ENCODE measurements at places on chromosomes 7 and 10.

DNA sequence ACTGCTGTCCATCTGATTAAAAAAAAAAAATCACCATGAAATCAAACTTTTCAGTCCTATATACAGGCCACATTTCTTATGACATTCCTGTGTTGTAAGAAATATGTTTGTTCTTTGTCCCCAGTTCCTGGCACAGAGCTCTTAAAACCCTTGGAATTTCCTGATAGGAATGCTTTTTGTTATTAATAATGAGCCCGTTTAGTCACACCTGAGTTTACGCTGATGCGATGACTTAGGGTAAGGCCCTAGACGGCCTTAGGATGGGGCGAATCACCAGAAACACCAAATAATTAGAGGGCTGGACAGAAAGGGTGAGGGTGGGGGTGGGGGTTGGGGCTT is 17.5 kb downstream of the TSPAN15 start:
- DNase-seq: no peak

- DNase-seq: no peak
Measured at GRCh38 chr10:92811986-92812385, 36.3 kb upstream of the EXOC6 start.

- no peak for DNase-seq
Measured at GRCh38 chr7:80601999-80602398, 36.4 kb upstream of the CD36 start.

GRCh38 chr7:78677391-78677790 is 776.1 kb downstream of the MAGI2 start:
- DNase-seq: no peak

DNA sequence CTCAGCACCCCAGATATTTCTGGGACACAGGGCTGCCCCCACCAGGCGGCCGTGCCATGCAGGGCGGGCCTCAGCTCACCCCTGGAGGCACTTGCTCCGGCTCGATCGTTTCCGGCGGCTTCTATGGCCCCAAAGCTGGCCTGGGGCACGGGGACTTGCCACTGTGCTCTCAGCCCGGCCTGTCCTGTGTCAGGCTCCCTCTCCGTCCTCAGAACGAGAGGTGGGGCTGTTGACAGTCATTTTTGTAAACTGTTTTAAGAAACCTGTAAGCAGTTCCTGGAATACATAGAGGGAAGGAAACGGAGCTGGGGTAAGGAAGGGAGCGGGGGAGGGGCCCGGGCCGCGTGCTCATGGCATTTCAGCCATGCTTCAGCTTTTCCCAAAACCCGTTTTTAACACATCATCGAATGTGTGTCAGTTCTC is 30.7 kb upstream of the PRKAR1B start:
- DNase-seq: no peak

GRCh38 chr7:157814931-157815705 is 478.3 kb downstream of the DNAJB6 start:
- no peak for DNase-seq

GRCh38 chr7:80453699-80454340 is 58.0 kb downstream of the GNAT3 start:
- no peak for DNase-seq

- DNase-seq: no peak
Measured at GRCh38 chr7:105990141-105990540, 27.1 kb downstream of the CDHR3 start.

DNA sequence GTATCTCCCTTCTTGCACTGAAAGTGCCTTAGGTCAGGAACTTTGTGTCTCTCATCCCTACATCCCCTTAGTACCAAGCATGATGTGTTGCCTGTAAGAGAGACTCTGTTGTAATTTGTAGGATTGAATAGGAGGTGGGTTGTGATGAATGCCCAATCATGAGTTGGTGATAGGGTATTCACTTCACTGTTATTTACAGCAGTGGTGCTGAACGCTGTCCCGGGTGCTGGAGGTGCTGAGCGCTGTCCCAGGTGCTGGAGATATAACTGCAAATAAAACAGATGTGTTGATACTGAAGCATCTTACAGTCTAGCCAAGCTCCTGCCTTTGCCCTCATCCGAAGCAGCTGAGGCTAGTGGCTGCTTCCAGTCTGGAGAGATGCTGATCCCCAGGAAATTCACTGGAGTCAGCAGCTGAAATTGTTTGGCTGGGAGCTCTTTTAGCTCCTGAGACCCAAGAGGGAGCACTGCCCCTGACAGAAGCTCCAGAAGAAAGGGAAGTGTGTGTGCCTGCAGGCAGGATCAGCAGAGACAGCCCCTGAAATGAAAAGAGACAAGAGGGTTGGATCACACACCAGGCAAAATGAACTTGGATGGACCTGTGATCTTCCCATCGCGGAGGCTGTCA is 183.4 kb downstream of the SORCS3 start:
- no peak for DNase-seq

Measured in upper lobe of left lung (tissue), 6 donors.